ENCODE measurements at places on chromosomes 1 and 21.

DNA sequence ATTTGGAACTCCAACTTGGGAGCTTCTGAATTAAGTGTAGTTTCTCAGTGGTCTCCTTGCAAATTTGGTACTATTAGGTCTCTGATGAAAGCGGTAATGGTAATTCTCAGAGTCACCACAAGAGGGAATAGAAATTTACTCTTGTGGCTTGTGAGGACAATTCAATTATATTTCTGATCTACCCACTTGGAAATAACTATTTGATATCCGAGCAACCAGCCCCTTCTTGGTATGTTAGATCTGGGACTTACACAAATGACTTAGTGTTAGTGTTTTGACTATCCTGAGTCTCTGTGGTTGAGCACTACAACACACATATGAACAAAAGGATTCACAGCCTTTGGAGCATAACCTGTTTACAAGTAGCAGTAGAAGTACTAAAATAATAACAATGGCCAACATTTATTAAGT lies 68.1 kb downstream of the RPS6KA1 start:
- peak; percentile 52 for DNase-seq

DNA sequence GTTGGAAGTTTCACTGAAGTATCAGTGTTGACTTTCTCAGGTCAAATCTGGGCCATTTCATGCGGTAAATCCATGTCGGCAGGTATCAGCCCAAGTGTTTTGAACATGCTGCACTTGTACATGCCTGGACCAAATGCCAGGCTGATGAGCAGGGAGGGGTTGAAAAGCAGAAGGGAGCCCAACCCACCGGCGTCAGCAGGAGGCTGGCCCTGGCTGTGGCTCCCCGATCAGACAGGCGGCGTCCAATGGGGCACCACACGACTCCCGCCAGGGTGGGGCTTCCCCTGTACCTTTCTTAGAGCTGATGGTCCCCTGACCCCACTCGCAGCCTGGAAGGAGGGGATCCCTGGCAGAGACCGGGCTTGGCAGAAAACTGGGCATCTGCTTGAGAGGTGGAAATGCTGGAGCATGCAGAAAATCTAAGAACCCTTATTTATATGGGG lies 540.0 kb downstream of the KIF26B start:
- DNase-seq, result no peak

DNA sequence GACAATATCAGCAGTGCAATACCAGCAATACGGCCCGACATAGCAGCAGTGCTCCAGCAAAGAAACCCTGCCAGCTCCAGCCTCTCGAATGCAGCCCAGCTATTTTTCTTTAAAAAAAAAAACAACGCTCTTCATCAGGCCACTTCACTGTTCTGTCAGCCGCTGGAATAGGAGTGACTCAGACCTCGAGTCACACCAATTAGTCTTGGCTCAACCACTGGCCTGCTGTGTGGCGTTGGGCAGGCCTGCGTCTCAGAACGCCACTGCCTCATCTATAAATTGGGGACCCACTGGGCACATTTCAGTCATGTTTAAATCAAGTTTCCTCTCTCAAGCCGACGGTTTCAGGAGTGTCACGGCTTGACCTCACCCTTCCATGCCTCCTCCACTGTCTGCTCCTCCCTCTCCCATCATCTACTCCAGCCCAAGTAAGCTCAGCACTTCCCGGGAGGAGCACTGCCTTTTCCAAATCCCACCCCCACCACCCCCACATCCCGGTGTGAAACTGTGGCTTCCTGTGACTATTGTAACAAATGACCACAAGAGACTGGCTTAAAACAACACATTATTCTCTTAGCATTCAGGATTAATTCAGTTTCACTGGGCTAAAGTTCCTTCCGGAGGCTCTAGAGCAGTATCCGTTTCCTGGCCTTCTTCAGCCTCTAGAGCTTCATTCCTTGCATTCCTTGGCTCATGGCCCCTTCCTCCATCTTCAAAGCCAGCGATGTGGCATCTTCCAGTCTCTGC lies 71.9 kb upstream of the EFHD2 start:
- no peak for DNase-seq

DNA sequence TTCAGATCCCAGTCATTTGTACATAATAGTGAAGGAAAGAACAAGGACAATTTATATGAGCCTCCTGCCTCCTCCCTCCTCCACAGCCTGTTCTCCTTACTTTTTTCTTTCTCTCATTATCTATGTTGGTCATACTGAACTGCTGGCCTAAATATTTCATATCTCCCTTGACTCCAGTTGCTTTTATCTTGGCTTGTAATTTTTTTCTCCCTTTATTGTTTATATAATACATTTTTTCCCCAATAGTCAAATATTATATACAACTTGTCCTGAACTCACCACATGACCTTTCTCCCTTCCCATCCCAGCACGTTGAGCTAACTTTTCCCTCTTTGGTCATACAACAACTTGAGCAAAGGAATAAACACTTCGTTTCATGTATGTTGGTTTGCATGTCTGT lies 752.1 kb downstream of the LTN1 start:
- no peak for DNase-seq

DNA sequence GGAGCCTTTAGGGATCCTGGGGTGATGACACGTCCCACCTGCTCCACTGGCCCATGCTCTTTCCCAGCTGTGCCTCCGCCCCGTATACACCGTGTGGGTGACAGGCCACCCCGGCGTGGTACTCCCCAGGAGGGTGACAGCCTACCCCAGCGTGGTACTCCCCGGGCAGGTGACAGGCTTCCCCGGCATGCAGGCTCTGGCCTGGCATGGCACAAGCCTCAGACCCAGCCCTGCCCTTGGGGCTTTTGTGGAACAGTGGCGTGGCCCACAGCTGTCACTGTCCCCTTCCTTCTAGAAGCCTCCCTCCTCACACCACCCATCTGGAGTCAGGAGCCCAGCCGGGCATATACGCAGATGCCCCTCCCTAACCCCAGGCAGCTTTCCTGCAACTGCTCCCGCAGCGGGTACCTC lies 4.7 kb upstream of the PFKL start:
- DNase-seq, result no peak

- DNase-seq, result no peak
Observed at GRCh38 chr21:27513825-27514224, 546.9 kb upstream of the ADAMTS5 start.

DNA sequence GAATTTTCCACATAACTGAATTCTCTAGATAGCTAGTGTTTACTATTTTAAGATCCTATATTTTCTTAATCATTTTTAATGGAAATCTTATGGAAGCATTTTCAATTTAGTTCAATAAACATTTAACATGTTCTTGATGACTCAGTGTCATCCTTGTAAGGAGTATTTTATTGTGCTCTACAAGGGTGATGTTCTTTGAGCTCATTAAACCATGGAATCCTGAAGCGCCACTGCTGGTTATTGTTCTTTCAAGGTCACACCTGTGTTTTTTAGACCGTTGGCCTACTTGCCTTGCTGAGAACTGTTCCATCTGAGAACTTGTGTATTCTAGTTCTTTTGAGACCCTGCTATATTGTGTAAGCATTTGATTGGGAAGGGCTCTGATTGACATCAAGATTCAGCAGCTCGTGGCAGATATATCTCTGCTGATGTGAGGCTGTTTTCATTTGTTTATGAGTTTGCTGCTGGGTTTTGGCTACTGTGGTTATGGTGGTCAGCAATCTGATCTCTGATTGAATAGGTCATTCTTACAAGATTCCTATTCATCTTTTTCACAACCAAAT lies 132.0 kb downstream of the GIPC2 start:
- no peak for DNase-seq

- DNase-seq, result no peak
Observed at GRCh38 chr21:34835526-34835925, 166.7 kb downstream of the CLIC6 start.

GRCh38 chr1:182998482-182998881 lies 24.7 kb upstream of the LAMC1 start:
- DNase-seq, result no peak

DNA sequence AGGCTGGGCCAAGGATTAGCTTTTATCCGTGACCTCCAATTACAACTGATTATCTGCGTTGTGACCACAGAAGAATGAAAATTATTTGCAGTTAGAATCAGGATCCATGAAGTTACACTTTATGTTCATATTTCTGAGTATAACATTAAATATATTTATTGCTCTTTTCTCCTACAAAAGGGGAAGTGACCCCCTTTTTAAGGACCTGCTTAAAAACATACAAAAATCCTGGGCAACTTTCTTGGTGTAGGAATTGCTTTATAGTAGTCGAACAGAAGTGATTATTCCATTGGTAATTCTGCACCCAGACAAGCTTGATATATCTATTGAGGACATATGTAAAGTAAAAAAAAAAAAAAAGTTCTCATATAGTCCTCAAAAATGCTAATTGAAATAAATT lies 208.7 kb downstream of the MRPL39 start:
- DNase-seq, result no peak

DNA sequence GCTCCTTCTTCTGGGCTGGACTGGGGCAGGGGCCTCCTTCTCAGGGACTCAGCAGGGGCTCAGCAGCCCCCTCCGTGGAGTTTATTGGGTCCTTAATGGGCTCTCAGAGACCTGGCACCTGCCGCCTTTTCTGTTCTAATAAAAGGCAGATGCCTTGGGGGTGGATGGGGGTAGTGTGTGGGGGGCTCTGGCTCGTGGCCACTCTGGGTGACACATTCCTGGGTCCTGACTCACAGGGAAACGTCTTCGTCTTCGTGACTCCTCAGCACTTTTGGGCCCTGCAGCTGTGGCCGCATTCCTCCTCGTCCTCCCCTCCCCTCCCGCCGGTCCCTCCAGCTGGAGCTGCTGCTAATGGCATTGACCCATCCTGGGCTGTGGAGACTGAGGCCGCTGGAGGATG lies 107.8 kb upstream of the WNT4 start:
- no peak for DNase-seq

DNA sequence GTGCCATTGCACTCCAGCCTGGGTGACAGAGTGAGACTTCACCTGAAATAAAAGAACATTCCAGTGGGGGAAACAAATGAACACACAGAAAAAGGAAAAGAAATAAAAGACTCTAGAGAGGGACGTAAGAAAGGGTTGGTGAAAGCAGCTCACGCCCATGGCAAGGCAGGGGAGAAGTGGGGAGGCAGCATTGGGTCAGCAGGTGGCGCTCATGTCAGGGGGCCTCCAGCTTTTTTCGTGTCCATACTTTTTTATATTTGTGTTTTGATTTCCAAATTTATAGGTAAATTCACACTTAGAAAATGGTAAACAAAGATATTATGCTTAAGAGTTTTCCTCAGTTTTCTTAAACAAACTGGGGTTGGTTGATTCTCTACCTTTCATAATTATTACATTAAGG lies 45.5 kb downstream of the VPS13D start:
- DNase-seq, result peak; percentile 37

GRCh38 chr1:52237430-52237829 lies 95.5 kb downstream of the ZFYVE9 start:
- peak; percentile 5 for DNase-seq

- DNase-seq, result no peak
Observed at GRCh38 chr1:1917304-1917976, 1.6 kb downstream of the TMEM52 start.

- no peak for DNase-seq
Observed at GRCh38 chr1:147849098-147849895, 53.3 kb upstream of the GJA8 start.

DNA sequence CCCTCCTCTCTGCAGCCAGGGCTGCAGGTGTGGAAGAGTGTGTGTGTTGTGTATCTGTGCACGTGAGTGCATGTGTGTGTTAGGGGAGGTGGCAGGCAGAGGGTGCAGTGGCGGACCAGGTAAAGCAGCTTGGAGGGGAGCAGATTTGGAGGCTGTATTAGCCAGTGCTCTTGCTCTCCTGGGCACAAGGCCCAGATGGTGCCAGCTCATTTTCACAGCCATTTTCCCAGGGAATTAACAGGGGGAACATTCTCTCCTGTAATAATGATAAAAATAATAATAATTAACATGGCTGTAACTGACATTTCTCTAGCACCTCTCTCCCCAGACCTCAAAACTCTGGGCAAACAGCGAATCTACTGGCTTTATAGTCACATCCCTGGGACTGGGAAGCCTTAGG lies 43.6 kb downstream of the LRRN2 start:
- DNase-seq, result no peak

- no peak for DNase-seq
Observed at GRCh38 chr1:13770743-13771142, 70.8 kb downstream of the PRDM2 start.

DNA sequence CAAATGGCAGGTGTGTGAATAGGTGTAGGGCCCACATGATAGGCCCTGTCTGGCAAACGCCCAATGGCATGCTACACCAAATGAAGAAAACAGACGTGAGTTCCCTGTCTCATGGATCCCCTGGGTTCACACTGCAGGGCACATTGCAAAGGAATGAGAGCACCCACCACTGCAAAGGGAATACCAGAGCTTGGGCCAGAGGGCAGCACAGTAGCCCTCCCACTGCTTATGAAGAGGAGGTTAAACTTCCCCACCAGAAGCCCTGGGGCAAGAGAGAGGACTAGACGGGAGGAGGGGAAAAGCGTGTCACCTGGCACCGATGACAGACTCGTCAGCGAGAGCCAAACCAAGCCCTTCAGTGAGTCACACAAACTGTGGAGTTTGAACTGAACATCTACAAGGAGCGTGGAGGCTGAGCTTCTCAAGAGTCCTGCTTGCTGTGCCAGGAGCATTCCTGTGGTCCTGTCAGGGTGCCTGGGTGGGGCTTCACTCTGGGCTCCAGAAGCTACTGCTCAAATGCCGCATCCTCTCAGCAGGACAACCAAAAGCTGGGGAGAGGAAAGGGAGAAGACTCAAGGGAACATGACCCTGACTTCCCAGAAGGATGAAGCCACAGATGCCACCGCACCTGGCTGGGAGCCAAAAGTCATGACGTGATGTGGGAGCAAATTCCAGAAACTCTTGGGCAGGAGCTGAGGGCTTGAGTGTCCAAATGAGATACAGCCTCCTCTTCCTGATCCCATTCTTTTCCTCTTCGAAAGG lies 61.1 kb downstream of the TOMM20 start:
- no peak for DNase-seq

DNA sequence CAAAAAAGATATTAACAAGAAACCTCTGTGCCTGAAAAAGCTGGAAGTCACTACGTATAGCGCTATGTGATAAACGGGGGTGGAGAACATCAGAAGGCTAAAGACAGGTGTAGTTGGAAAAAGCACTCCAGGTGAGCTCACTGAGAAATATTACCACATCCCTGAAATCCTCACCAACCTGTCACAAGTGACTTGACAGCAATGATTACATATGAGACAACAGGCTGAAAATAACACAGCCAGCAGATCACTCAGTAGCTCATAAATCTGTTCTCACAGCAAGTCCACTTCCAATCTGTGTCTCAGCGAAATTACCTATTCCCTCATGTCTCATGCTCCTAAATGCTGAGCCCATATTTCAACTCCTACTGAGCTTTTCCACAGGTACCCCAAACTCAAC lies 120.5 kb downstream of the UBR4 start:
- DNase-seq, result no peak

GRCh38 chr1:43273708-43274107 lies 3.9 kb downstream of the TMEM125 start:
- no peak for DNase-seq

GRCh38 chr1:218171302-218171893 lies 113.7 kb upstream of the RRP15 start:
- peak; percentile 25 for DNase-seq

- DNase-seq, result peak; percentile 17
Observed at GRCh38 chr1:154730259-154730658, 122.3 kb upstream of the ADAR start.

GRCh38 chr1:196550731-196551130 lies 57.5 kb downstream of the KCNT2 start:
- no peak for DNase-seq
